Right cardiac atrium (tissue), 5 donors: ENCODE measurements at places on chromosomes 3 and 15. TPM values are rescaled to one million over a fixed set of nuclear protein-coding genes. Genes with fewer than 3 reads are reported as not detected.

DNA sequence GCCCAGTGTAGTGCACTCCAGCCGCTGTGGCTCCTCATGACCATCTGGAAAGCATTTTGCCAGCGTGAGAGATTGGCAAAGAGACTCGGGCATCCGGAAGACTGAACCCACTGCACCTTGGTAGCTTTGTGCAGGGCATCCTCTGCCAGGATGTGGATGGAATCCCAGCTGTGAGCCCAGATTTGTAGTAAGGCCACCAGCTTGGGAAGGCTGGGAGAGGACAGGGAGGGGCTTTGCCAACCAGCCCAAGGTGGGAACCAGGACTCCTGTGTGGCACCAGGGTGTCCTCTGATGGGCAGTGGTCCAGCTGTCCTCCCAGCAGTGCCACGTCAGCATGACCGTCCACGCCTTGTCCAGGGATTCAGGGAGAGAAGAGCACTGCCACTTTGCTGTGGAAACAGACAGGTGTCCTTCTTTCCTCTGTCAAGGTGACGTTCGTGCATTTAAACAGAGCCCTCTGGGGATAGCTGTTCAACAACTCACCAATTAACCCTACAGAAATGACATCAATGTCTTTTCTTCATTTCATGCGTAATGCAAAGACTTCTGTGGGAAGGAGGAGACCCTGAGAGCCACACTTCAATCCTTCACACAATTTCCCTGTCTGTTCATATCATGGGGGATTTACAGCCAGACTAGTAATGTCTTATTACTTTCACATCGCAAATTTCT, 19.1 kb downstream of the KLF15 start:
- DNase-seq: peak; percentile 4

The RTP1 gene
- polyA plus RNA-seq: not detected

DNA sequence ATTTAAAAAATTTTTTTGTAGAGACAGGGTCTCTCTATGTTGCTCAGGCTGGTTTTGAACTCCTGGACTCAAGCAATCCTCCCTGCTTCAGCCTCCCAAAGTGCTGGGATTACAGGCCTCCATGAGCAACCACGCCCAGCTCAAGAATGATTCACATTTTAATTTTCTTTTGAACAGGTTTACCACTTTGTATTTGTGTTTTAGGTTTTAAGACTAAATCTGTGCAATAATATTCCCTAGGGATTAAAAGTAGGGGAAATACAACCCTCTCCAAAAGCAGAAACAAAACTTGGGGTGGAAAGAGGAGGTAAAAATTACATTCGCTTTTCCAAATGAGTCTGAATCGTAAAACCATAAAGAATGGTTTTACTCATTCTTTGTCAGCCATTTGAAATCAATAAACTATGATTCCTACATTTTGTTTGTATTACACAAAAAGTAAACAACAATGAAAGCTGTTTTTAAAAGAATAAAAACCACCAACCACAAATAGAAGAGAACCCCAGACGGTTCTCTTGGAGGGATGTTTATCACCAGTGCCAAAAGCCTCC, 37.8 kb downstream of the SLC24A1 start:
- DNase-seq: no peak

DNA sequence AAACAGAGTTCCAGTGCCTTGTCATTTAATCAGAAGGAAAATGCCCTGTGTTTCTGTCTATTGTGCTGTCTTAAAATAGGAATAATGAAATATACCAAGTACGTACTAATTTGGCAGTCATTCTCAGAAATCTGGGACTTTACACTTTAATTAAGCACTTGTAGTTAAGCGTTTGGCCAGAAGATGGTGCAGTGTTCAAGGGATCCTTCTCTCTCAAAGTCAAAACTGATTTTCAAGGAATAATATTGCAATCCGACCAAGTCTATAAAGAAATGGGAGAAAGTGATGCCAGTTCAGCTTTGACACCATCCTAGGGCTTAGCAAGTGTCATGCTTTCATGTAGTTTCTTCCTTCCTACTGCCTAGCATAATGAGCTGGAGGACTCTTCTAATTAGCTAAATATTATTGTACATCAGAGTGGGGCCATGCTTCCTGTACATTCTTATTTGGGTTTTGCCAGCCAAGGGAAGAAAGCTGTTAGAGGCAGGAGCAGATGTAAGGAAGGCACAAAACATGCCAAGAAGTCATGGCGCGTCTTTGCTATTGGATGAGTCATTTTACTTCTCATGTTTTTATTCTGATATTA, 64.8 kb downstream of the SAMMSON start:
- no peak for DNase-seq

- no peak for DNase-seq
Observed at GRCh38 chr3:122076491-122077292, 21.5 kb downstream of the CD86 start.

DNA sequence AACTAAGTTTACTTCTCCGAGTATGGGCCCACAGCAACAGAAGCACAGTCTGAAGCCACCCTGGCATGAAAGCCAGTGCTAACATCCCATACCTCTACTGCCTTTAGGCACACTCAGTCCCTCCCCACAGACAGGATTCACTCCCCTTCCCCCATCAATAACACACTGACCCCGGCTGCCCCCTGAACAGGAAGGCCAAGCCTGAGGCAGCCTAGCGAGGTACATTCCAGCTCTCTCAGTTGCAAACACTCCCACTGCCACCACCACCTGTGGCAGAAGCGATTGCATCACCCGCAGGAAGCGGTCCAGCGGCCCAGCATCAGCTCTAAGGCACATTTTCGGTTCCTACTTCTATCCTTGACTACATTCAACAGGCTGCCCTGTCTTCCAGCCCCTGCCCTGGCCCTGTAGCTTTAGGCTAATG, 7.0 kb upstream of the BMF start:
- peak; percentile 30 for DNase-seq

DNA sequence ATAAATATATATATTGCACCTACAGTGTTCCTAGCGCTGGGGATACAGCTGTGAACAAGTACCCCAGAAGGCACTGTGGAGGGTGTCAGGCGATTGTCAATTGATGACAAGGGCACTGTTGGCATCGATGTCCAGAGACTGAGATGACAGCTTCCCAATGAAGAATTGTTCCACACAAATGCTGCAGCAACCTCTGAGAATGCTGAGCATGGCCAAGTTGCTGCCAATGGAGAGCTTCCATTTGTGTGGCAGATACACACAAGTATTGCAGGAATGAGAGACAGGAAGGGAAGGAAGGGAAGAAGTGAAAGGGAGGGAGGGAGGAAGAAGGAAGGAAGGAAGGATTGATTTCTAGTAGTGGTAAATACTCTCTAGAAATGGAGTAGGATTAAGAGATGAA, 21.9 kb downstream of the LRTM1 start:
- DNase-seq: no peak

DNA sequence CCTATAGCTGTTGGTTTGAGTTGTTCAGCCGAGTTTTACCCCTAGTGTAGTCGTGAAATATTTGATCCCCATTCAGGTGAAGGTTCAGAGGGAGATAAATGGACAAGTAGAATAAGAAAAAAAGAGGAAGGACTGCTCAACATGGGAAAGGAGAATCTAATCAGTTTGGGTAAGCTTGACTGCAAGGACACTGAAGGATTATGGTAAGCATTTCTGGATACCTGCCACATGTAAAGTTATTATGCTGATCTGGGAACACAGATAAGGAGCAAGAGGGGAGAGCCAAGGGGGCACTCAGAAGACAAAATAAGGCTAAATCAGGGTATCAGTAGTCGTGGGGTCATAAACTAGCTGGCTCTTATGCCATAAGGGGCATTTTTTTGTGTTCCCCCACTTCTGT, 49.9 kb downstream of the TFG start:
- no peak for DNase-seq

- no peak for DNase-seq
Observed at GRCh38 chr15:98518823-98519561, 129.3 kb upstream of the IGF1R start.

- DNase-seq: no peak
Observed at GRCh38 chr15:23532024-23532423, 33.5 kb upstream of the MKRN3 start.

- DNase-seq: no peak
Observed at GRCh38 chr3:34878488-34878887, 760.8 kb upstream of the ARPP21 start.

The CLDN18 gene
- 0.84 TPM for polyA plus RNA-seq

The GPR62 gene
- polyA plus RNA-seq: 0.34 TPM

The ULK3 gene
- polyA plus RNA-seq: 35.0 TPM

DNA sequence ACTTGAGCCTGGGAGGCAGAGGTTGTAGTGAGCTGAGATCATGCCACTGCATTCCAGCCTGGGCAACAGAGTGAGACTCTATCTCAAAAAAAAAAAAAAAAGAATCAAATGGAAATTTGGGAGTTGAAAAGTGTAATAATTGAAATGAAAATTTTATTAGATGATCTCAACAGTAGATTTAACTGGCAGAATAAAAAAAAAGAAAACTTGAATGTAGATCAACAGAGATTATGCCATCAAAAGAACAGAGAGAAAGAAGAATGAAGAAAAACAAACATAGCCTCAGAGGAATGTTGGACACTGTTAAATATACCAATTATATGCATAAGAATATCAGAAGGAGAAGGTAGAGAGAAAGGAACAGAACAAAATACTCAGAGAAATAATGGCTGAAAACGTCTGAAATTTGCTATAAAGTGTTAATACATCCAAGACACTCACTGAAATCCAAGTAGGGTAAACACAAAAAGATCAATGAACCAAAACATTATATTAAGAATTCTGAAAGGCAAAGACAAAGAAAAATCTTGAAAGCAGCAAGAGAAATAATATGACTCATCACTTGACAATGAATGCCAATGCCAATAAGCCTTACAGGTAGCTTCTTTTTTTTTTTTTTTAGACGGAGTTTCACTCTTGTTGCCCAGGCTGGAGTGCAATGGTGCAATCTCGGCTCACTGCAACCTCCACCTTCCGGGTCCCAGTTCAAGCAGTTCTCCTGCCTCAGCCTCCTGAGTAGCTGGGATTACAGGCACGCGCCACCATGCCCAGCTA, 14.6 kb upstream of the ELP6 start:
- DNase-seq: no peak

GRCh38 chr3:61967019-61967418, 405.6 kb downstream of the PTPRG start:
- no peak for DNase-seq

DNA sequence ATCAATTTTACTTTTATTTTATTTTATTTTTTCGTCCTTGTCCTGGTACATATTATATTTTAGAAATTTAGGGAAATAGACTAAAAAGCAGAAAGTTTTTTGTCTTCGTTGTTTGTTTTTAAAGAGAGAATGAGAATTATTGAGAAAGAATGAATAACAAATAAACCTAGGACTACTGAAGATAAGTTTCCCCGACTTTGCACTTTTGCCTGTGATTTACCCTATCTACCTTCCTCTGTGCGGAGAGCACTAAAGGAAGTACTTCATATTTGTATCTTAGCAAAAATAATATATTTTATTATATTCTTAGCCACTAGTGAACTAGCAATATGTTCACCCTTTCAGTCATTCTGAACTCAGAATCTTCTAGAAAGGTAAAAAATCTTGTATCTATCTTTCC, 60.6 kb downstream of the ECT2 start:
- DNase-seq: no peak

DNA sequence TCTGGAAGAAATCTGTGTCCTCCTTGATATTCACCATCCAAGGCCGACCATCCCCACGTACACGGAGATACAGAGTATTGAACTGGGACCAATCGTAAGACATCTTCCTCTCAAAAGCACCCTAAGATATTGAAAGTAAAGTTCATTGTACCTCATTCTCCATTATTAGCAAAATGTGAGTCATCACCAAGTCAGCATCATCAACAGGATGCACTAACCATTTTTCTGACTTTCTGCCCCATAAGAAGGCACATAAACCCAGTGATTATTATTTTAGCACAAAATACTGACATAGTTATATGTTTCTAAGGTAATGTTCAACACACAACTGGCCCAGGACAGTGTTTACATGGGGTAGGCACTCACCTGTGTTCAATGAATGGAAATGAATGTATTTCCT, 7.4 kb downstream of the NDUFAF1 start:
- DNase-seq: no peak

DNA sequence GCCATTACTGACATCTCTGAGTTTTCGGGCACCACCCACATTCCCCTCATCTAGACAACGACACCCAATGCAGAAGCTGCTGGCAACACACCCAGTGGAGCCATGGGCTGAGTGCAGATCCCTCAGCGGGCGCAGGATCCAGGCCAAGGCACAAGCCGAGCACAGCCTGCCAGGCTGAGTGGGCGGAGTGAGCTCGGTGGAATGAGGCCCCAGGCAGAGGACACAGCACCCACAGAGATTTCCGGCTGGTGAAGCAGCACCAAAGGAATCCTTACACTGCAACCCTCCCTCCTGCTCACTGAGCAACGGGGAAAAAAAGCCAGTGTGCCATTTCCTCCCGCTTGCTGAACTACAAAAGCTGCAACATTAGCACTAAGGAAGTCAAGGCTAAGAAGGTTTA, 34.3 kb downstream of the ZMAT3 start:
- peak; percentile 49 for DNase-seq

DNA sequence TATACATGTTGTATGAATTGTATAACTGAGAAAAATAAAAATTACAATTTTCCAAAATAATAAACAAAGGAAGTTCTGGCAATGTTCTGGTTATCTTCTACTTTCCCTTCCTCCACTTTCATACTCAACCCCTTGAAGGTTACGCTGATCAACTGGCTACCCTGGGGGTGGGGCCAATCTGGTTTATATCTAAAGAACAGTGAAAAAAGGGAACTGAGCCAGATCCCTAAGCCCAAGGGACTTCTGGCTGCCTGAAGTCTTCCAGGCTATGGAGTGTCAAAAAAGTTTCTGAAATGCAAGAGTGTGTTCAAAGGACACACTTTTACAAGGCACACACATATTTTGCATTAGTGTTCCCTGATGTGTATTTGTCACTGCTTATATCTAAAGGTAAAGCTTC, 591.9 kb downstream of the ROBO1 start:
- DNase-seq: no peak

DNA sequence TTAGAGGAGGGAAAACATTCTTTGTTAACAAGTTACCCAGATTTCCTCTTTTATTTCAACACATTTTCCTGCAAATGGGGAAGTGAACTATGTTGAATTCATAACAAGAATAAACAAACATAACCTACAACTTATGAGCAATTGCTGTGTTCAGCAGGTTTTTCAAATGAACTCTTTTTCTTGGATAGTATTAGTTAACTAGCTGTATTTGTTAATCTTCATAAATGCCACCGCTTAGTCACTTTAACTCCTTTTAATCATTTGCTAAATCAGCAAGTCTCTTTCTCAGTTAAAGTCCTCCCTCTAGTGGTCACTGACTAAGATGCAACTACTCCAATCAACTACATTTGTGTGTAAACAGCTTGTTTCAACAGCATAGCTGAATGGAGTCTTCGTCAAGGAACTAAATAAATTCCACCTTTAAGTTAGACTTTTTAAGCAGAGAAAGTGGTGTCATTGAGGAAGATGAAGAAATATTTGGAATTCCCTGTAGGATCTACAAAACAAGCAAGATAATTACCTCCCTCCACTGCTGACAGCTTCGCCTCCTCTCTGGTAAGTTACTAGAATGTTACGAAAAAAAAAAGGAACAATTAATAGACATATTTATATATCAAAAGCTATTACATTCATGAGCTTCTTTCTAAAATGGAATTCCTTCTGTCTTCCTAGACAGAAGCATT, 1122.0 kb downstream of the ROBO1 start:
- DNase-seq: no peak
